ENCODE measurements at places on chromosomes 5 and 9.

GRCh38 chr9:111149018-111149759 is 110.9 kb upstream of the LPAR1 start:
- DNase-seq = no peak

GRCh38 chr9:3976865-3977613 is 322.8 kb downstream of the GLIS3 start:
- no peak for DNase-seq

DNA sequence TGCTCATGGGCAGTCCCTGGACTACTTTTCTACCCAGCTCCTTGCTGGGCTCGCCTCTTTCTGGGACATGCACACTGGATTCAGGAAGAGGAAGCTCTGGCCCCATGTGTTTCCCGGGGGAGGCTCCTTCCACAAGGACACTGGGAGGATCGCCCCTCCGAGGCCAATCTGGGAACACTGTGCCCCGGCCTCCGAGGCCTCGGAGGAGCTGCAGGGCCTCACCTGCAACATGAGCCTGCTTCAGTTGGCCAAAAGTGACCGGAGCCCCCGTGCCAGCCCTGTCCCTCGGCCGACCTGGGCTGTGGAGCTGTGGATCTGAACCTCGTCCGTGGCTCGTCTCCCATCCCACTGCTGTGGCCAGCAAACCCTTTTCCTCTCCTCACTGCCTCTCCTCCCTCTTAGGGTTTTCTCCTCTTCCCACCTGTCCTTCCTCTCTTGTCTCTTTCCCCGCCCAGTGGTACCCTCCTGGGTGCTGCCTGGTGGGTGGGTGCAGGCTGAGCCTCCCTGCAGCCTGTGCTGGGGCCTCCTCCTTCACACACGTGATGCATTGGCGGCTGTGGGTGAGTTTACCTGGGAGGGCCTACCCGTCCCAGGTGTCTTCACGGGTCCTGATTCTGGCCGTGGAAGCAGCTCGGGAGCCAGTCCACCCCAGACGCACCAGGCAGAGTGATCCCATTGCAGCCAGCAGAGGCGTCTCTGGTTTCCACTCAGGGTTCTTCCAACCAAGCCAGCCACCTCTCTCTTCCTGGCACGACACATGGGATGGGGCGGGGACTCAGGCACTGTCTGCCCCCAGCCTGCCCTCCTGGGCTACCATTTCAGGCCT is 241.8 kb downstream of the CACNA1B start:
- DNase-seq = no peak

GRCh38 chr5:37045703-37046102 is 169.1 kb downstream of the NIPBL start:
- DNase-seq = no peak

GRCh38 chr9:127182901-127183746 is 60.7 kb upstream of the ANGPTL2 start:
- DNase-seq = no peak

- no peak for DNase-seq
Observed at GRCh38 chr5:15013654-15014463, 142.3 kb upstream of the ANKH start.

DNA sequence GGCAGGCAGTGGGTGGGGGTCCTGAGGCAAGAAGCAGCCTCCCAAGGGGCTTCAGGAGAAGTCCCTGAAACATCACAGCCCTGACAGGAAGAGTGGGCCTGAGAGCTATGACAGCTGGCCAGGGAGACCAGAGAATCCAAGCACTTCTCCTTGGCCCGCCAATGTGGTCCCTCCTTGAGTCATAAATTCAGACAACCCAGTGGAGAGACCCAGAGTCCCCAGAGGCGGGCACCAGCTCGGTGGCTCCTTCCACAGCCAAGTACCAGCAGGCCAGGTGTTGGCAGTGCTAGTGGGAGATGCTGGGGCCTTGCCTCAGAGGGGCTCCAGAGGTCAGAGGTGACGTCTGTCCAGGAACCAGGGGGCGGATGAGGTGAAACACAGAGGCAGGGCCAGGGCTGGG is 1.6 kb upstream of the DOK3 start:
- DNase-seq = no peak

All from stimulated activated naive B cell treated with anti-CD40 and anti-IgM and Interleukin-4, amounts not matched to agents 10 μg/mL and 1 μg/mL and 100 μg/mL, for 72 hours (primary cell).